LHCN-M2 (cell line): ENCODE measurements at places on chromosomes 1 and 21. TPM values are rescaled to one million over a fixed set of nuclear protein-coding genes. Genes with fewer than 3 reads are reported as not detected.
A peak's percentile ranks its signal among the peaks of the same experiment; 100 is the strongest.

GRCh38 chr1:43704838-43705237, 2.5 kb upstream of the ST3GAL3 start:
- DNase-seq = peak; percentile 54

Gene OPTC
- not detected in 2 replicates for total RNA-seq

Gene JAM2
- 5.6 and 6.0 TPM in 2 replicates for total RNA-seq

GRCh38 chr1:150182247-150182646, 32.5 kb downstream of the PLEKHO1 start:
- no peak for DNase-seq

GRCh38 chr1:210696709-210697108, 368.0 kb downstream of the HHAT start:
- DNase-seq = peak; percentile 27

Gene CAPN8
- not detected in 2 replicates for total RNA-seq

GRCh38 chr1:49240709-49241221, 464.1 kb upstream of the BEND5 start:
- no peak for DNase-seq

Gene DNAH14
- 11.9 and 12.1 TPM in 2 replicates for total RNA-seq

DNA sequence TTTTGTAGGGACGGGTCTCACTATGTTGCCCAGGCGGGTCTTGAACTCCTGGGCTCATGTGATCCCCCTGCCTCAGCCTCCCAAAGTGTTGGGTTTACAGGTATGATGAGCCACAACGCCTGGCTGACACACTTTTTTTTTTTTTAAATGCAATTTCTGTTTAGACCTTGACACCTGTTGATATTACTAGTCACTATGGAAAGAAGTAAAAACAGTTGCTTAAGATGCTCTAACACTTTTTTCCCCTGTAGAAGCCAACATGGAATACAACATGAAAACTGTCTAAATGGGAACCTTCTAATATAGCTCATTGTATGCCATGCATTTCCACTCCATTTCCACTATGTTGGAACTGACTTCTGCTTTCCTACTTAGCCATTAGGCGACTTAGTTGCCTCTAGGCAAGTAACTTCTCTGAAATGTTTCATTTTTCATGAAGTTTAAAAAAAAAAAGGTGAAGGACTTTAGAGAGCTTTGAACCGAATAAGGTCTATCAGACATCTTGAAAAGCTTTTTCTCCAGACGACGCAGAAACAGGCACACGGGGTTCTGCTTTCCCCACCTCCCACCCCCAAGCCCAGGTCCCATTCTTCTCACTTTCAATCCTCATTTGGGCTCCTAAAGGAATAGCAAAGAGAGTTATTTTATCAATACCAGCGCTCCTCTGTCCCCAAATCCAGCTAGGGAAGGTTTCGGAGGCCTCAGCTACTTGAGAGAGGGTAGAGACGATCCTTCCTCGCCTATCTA, 648 bp upstream of the DR1 start:
- DNase-seq = peak; percentile 26
